Stimulated activated CD4-positive, alpha-beta T cell treated with anti-CD3 and anti-CD28 coated beads, Interleukin-15, amount 100 ng/mL, for 1 hour (primary cell): ENCODE measurements at places on chromosomes 12 and 14.

DNA sequence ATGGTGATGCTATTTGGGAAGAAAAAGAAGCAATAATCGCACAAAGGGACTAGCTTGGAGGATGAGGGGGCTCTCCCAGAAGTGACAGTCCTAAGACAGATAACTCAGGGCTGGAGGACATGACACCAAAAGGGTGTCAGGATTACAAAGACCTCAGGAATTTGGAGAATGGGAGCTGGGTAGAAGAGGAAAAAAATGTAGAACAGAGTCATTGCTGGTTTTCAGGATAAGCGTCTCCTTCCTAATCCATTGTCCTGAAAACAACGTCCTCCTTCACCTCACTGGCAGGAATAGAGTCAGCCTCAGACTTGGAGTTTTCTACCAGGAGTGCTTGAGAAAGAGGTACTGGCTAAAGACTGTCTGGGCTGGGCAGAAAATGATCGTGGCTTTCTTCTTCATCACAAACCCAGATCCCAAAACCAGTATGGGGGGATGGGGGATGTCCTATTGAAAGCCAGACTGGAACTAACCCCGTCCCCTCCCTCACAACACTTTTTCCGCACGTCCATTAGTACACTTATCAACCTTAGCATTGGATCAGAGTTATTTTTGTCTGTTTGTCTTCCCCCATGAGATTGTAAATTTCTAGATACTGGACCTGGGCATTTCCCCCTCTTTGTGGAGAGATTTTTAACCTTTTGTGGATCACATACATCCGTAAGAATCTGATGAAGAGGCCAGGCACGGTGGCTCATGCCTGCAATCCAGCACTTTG is 14.3 kb downstream of the B4GALNT3 start:
- no peak for DNase-seq

DNA sequence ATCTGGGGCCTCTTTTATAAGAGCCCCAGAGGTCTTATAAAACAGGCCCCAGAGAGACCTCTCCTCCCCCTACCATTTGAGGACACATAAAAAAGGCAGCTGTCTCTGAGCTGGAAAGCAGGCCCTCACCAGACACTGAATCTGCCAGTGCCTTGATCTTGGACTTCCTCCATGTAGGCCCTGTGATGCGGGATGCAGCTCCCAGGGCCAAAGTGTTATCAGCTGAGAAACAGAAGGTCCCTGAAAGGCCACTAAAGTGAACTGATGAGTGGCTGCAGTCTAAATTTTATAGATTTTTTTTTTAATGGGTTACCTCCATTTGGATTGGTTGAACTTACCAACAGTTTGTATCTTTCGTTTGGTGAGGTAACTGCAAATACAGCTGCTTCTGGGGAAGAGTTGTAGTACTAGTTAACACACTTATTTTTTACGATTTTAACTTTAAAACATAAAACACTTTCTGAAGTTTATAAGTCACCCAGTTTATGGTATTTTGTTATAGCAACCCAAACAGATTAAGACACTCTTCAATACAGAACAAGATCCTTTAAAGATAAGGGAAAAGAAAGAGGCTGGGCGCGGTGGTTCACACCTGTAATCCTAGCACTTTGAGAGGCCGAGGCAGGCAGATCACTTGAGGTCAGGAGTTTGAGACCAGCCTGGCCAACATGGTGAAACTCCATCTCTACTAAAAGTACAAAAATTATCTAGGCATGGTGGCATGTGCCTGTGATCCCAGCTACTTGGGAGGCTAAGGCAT is 5.6 kb upstream of the GUCY2C start:
- no peak for DNase-seq

DNA sequence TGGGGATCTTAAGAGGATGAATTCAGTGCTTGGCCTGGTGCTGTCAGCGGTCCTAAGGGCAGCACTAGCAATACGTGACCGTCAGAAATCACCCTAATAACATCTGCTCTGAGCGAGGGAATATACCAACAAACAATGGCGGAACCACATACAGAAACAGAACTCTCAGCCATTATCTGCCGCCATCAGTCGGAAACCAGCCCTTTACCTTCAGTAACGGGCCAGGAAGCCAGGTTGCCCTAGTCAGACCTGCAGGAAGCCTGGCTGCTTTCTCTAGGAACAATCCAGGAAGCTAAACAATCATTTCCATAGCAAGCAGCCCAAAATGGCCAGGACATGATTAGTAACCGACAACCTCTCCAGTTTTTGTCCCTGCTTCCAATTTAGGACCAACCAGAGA is 5.6 kb downstream of the CDCA4 start:
- no peak for DNase-seq

DNA sequence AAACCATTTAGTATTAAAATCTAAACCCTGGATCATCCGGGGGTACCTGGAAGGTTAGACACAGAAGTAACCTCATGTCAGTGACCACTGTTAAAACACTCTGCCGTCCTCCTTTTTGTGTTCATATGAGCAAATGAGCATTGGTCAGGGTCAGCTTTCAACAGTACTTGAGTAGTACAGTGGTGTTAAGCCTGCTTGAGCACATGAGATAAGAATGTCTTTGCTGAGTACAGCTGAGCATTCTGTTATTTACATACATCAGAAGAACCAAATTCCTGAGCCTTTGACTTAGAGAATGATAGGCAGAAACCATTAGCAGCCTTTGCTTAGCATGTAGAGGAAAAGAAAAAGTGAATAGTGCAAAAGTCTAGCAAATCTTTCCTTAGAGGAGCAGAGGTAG is 38.6 kb upstream of the LRTM2 start:
- no peak for DNase-seq

DNA sequence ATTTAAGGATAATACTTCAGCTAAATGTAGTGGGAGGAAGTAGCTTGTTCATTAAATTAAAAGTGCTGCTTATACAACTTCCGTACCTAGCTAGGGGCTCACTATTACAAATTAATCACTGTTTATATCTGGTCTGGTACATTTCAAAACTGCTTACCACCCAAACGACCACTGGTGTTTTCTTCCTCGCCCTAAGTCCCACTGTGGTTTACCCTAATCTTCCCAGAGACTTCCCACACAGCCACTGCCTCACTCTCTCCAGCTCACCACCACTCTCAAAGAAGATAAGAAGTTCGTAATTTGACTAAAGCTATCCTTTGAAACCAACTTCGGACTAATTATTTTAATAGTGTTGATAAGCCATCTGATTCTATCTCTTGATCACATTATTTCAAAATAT is 62.6 kb downstream of the PLXNC1 start:
- DNase-seq, result no peak

DNA sequence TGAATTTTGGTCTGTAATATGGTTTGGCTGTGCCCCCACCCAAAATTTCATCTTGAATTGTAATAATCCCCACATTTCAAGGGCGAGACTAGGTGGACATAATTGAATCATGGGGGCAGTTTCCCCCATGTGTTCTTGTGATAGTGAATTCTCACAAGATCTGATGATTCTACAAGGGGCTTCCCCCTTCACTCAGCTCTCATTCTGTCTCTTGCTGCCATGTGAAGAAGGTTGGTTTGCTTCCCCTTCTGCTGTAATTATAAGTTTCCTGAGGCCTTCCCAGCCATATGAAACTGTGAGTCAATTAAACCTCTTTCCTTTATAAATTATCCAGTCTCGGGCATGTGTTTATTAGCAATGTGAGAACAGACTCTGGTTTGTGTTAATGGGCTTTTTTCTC is 5.9 kb downstream of the LRRC9 start:
- no peak for DNase-seq

DNA sequence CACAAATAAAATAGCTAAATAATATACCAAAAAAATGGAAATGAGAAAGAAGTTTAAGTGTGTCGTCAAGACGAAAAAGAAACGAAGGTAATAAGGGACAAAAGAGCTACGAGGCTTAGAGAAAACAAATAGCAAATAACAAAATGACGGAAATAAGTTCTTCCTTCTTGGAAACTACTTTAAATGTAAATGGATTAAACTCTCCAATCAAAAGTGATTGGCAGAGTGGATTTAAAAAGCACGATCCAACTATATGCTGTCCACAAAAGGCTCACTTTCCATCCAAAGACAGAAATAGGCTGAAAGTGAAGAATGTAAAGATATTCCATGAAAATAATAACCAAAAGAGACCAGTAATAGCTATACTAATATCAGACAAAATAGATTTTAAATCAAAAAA is 82.4 kb downstream of the DIO3 start:
- no peak for DNase-seq

- DNase-seq, result no peak
These were observed 60.4 kb downstream of the SMUG1 start for GRCh38 chr12:54128416-54128815.
